ENCODE measurements at places on chromosomes 7 and 10.

GRCh38 chr10:132043861-132044695, 21.7 kb upstream of the JAKMIP3 start:
- DNase-seq, result no peak

GRCh38 chr10:100504096-100504495, 15.6 kb downstream of the SEC31B start:
- DNase-seq, result no peak

DNA sequence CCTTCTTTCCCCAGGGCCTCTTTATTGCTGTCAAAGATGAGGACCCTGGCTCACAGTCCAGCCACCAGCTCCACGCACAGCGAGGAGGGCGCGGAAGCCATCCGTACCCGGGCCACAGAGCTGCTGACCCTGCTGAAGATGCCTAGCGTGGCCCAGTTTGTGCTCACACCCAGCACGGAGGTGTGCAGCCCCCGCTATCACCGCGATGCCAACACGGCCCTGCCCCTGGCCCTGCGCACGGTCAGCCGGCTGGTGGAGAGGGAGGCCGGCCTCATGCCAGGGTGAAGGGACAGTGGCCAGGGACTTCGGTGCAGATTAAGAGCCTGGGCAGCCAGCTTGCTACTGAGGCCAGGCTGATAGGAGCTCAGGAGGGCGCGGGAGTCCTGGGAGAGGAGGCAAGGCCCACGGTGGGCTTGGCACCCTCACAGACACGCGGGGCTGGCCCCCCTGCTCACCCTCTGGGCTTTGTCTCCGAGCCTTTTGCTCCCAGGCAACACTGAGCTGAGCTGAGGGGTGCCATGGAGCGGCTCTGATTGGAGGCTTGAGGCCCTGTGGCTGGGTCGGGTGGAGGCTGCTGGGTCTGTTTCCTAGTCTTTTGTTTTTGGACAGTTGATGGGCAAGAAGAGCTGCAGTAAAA, 15.8 kb downstream of the AP5Z1 start:
- DNase-seq, result no peak

DNA sequence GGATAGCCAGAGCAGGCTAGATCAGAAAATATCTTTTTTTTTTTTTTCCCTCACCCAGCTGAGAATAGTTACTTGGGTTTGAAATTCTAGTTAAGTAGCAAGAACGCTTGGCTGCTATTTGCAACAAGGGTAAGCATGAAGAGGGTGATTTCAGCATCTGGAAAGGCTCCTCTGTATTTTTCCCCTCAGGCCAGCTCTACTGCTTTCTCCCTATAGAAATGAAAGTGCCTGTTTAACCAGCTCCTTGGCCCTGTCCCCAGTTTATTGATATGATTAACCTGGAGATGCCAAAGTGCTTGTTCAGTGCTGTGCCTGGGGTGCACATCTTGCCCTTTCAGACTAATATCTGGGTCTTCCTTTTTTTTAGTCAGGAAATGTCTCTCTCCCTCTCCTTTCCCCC, 37.1 kb downstream of the AP3M1 start:
- no peak for DNase-seq

DNA sequence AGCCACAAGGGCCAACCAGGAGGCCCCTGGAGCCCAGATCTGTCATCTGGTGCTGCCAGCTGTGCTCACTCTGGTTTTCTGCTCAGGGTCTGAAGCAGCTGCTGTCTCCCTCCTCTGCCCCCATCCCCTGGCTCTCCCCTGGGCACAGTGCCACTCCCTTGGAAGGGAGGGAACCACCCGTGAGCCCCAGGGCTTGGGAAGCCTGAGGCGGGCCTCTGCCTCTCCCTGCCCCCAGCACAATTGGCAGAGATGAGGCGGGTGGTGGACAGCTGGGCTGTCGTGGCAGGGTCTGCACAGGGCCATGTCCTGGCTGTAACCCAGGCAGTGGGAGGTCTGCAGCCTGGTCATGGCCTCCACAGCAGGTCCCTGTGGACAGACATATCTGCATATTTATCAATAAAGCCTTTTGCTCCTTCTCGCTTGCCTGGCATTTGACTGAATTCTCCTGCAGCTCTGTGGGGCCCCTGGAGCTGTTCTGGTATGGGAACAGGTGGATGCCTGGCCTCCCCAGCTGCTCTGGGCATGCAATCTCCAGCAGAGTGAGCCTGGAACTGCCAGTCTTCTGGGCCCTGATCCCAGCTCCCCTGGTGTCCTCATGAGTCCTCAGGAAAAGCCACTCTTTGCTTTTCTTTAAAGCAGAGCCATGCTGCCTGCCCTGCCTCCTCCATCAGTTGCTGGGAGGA, 1.6 kb upstream of the ANKRD2 start:
- DNase-seq, result no peak

DNA sequence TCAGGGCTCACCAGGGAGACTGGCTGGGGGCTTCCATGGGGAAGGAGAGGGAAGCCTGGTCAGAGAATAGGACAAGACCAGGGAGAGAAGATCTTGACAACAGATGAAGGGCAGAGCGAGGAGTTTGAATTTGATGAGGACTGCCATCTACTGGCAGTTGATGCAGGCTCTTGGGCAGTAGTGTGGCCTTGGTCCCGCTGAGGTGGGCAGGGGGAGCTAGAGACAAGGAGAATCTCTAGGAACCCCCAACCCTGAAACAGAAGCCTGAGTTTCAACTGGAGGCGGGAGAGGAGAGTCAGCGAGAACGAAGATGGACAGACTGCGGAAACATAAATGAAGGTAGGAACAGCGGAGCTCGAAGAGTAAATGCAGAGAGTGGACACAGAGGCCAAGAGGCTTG, 81.0 kb downstream of the PPP1R3C start:
- DNase-seq, result no peak

GRCh38 chr7:148783801-148784527, 85.3 kb downstream of the CUL1 start:
- no peak for DNase-seq

- no peak for DNase-seq
These were observed 51.2 kb upstream of the PCBD1 start for GRCh38 chr10:70939441-70940003.

- no peak for DNase-seq
These were observed 5.1 kb upstream of the NAMPT start for GRCh38 chr7:106289848-106290247.
